ENCODE measurements at places on chromosomes 7 and 10.

GRCh38 chr10:68871105-68871711 is 29.9 kb upstream of the DDX50 start:
- DNase-seq: peak; percentile 45

DNA sequence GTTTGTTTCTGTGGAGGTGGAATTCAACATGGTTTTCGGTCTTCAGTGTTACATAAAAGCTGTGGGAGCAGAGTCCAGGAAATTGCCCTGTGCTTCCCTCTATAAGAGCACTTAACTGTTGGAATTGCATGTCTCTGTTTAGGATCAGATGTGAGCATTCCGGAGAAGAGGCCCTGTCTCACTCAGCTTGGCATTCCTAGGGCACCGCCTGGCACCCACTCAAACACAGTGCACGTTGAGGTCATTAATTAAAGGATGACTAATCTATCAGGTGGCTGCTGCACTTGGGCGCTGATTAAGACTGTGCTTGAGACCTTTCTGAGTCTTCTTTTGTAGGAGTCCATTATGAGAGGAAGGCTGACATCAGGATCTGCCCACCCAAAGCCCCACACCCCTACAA is 82.8 kb upstream of the VIPR2 start:
- no peak for DNase-seq

GRCh38 chr7:104772405-104773345 is 241.3 kb upstream of the KMT2E start:
- DNase-seq: no peak

GRCh38 chr7:129438839-129439651 is 4.8 kb downstream of the STRIP2 start:
- peak; percentile 68 for DNase-seq

- DNase-seq: no peak
Measured at GRCh38 chr7:117012284-117012683, 59.0 kb downstream of the ST7 start.

GRCh38 chr7:117468174-117468573 is 11.7 kb upstream of the CFTR start:
- DNase-seq: no peak

- DNase-seq: no peak
Measured at GRCh38 chr10:131269776-131270460, 41.6 kb downstream of the TCERG1L start.

DNA sequence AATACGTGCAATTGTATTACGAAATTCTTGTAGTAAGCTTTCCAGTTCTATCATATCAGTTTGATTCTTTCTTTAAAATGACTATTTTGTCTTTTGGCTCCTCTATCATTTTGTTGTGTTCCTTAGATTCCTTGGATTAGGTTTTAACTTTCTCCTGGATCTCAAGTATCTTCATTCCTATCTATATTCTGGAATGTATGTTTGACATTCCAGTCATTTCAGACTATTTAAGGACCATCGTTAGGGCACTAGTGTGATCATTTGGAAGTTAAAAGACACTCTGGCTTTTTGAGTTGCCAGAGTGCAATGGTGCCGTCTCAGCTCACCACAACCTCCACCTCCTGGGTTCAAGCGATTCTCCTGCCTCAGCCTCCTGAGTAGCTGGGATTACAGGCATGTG is 45.7 kb upstream of the SFTPD start:
- DNase-seq: no peak

GRCh38 chr10:124345521-124345920 is 73.2 kb downstream of the OAT start:
- no peak for DNase-seq

GRCh38 chr7:92115821-92116220 is 18.5 kb downstream of the CYP51A1 start:
- no peak for DNase-seq

DNA sequence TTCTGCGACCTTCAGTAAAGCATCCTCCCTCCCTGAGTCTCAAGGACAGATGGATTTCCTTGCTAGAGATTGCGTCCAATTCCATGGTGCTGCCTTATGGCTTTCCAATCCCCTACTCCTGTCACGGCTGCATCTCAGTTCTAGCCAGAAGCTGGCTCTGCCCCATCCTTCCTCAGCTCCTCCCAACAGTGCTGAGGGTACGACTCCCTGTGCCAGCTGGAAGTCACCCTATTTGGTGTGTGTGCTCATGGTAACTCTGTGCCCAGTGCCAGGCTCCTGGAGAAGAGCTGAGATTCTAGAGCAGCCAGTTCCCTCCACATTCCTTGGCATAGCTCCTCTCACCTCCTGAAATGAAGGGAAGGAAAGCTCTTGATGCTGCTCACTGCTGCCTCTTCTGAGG is 185.0 kb upstream of the PODXL start:
- no peak for DNase-seq

DNA sequence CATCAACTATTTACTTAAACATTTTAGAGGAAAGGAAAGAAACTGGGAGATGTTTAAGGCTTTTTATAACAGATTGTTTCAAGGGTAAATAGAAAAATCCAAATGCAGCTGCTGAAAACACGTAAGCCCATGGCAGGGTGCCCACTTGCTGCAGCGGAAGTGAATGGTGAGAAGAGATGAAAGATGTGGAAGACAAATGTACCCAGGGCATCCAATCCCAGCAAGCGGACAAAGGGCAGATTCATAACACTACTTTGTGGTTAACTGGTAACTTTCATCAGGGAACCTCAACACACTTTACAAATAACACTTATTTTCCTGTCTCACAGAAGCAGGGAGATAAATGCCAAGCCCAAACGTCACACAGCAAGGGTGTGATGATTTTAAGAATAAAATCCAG is 358.4 kb downstream of the KCNMA1 start:
- DNase-seq: no peak

DNA sequence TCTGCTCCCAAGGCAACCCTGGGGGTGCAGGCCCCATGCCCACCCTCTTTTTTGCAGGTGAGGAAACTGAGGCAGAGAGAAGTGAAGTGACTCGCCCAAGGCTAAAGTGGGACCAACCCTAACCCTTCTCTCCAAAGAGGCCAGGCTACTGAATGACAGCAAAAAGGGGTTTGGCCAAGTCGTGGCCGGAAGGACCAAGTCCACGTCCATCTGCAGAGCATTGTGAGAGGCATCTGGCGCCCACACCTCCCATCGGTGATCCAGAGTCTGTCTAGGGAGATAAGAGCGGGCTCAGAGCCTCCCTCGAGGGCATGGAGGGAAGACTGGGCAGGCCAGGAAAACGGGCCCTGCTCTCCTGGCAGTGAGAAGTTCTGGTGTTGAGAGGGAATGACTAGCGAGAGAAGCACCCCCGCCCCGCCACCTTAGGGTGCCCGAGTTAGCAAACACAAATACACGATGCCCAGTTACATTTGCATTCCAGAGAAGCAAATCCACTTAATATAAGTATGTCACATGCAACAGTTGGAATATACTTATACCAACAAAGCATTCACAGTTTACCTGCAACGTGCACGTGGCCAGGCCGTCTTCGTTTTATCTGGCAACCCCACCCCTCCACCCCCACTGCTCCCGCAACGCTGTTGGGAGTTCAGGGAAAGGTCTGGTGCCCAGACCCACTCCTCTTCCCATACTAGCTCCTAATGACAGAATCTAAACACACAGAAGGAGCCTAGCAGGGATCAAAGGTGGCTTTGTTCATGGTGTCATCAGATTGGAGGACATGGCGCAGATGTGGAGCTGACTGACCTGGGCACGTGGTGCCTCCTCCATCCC is 124.9 kb downstream of the OAT start:
- no peak for DNase-seq

- no peak for DNase-seq
Measured at GRCh38 chr10:60422809-60423208, 33.1 kb upstream of the ANK3 start.

GRCh38 chr10:113494761-113495160 is 58.1 kb upstream of the HABP2 start:
- DNase-seq: no peak

DNA sequence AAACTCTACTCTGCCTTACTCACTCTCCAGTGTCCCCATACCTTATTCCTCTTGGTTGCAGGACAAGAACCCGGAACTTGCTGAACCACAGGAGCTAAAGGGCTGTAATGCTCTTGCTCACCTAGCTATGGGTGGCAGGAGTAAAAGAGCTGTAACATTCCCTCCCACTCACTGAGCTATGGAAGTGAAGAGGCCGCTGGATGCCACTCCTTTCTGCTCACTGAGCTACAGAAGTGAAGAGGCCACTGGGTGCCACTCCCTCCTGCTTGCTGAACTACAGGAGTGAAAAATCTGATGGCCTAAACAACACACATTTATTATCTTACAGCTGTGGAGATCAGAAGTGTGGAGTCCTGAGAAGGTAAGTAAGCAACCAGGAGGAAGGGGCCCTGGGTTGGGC is 17.5 kb downstream of the MRPS24 start:
- no peak for DNase-seq

DNA sequence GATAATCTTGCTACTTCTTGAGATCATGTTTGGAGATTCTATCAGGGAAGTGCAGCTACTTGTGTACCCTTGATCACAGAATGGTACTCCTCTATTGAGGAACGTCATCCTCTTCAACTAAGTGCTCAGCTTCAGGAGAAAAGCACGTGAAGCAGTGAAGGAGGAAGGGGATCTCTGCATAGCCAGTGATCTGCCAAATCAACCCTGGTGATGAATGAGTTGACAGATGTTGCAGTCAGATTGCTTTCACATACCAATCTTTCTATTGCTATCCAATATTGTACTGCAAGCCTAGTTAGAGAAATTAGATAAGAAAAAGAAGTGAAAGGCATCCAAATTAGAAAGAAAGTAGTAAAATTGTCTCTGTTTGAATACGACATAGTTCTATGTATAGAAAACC is 309.4 kb downstream of the TWIST1 start:
- no peak for DNase-seq

- DNase-seq: peak; percentile 21
Measured at GRCh38 chr7:107891636-107892366, 818 bp downstream of the DLD start.

GRCh38 chr7:35802102-35802466 is 1.2 kb downstream of the SEPTIN7 start:
- DNase-seq: no peak

DNA sequence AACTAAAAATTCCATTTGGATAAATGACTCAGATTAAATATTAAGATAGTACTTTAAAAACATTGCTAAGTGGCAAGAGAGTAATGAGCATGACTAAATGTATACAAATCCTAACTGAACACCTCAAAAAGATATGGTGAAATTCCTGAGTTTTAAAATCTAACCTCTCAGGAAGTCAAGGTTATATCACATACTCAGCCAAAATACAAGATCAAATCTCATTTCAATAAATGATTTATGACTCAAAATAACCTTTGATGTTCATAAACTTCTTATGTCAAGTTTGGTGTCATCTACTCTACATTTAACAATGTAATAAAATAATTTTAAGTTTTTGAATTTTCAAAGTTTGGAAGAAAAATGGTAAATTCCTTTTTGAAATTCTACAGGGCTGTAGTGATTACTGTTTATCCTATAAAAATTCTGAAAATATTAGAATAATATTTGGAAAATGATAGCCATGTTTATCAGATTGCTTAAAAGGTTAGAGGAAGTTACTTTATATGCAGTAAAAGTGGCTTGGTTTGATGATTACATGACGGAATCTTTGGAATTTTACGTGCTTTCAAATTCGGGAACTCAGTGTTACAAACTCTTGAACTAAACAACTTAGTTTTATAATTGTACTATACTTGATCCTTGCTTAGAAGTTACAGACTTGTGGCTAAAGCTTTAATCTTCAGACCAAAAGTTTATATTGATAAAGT is 43.7 kb downstream of the ASZ1 start:
- DNase-seq: no peak

- DNase-seq: peak; percentile 58
Measured at GRCh38 chr7:136114966-136115762, 138.0 kb upstream of the MTPN start.
